ENCODE measurements at places on chromosomes 3 and 15.

DNA sequence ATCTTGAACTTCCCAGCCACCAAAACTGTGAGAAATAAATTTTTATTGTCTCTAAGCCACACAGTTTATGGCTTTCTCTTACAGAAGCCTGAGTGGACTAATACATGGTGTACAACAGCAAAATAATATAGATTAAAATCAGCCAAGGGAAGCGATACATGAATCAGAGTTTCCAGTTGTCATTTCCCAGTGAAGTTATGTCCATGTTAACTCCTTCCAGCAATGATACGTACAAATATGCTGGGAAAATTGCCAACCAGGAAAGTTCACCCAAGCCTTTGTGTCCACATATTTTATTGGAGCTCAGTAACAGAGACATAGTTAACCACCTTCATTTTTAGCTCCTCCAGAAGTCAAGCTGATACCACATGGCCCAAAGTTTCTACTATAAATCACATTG, 280.9 kb upstream of the KCNMB2 start:
- DNase-seq: no peak

GRCh38 chr3:13894096-13894806, 14.4 kb upstream of the WNT7A start:
- DNase-seq: no peak

DNA sequence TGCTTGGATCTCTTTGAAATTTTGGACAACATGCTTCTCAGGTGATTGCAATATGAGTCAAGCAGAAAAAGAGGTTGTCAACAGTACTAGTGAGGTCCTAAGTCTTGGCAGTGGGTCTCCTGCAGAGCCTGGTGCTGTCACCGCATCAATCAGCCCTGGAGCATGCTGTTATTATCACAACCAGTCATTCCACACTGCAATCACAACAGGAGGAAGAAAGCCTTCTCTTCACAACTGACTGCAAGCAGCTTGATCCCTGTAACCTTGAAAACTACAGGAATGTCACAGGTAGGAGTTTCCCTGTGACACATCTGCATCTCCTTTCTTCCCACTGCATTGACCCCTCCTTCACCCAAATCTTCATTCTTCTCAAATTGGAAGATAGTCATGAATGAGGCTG, 451.1 kb upstream of the ATP11B start:
- no peak for DNase-seq

DNA sequence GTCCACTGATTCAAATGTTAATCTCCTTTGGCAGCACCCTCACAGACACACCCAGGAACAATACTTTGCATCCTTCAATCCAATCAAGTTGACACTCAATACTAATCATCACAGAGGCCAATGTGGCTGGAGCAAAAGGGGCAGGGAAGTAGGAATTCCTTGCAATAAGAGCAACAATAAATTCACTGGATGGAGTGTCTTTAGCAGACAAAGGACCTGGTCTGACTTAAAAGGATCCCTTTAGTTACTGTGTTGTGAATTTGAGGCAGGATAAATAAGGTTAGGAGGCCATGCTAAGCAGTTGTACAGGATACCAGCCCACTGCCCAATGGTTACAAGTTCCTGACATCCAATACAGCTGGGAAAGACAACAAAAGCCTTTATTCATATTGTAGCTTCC, 12.3 kb upstream of the GFM1 start:
- DNase-seq: no peak

- DNase-seq: no peak
Measured at GRCh38 chr3:161550491-161551195, 54.0 kb downstream of the OTOL1 start.

GRCh38 chr3:31895471-31895870, 85.6 kb downstream of the OSBPL10 start:
- DNase-seq: no peak

GRCh38 chr15:66170716-66171115, 82.8 kb downstream of the MEGF11 start:
- DNase-seq: no peak

DNA sequence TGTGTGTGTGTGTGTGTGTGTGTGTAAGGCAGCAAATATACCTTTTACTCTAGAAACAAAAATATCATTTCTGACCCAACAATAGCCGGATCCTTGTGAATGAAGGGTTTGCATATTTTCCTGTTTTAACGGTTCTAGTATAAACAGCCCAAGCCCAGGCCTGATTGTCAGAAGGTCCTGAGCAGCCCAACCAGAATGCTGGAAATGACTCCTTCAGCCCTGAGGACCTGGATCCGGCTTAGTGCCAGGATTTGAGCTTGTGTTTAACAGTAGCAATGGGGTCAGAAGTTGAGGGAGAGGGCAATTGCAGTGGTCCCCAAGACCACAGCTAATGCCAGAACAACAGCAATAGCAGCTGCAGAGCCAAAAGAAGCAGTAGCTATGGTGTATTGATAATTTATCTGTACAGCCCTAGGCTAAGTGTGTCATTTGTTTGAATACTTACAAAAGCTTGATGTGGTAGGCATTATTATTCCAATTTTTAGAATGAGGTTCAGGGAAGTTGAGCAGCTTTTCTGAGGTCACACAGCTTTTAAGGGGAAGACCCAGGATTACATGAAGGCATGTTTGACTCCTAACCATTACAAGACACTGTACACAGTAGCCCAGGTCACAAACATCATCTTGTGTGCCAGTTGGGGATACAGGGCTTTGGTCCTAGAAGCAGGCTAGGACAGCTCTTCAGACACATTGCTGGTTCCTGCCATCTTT, 12.8 kb downstream of the FOXL2 start:
- DNase-seq: no peak

DNA sequence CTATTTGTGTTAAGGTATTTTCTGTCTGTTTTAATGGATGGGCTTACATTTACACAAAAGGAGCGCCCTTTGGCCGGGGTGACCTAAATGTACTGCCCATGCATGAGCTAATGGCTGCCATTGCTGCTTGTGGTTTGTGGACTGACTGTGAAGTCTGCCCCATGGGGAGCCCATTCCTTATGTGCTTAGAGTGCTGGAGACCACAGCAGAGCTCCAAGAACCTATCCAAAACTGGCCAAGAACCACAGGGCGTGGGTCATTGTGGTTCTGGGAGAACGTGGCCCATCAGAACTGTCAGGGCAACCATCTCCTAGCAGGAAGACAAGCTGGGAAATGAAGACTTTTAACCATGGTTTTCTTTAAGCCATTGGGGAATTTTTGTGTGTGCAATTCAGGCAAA, 105.3 kb downstream of the CHDH start:
- DNase-seq: no peak

- no peak for DNase-seq
Measured at GRCh38 chr3:61980041-61980440, 393.3 kb downstream of the FEZF2 start.

- peak; percentile 44 for DNase-seq
Measured at GRCh38 chr15:40762919-40763800, 708 bp upstream of the GCHFR start.

- no peak for DNase-seq
Measured at GRCh38 chr3:171748064-171748924, 62.0 kb downstream of the PLD1 start.

DNA sequence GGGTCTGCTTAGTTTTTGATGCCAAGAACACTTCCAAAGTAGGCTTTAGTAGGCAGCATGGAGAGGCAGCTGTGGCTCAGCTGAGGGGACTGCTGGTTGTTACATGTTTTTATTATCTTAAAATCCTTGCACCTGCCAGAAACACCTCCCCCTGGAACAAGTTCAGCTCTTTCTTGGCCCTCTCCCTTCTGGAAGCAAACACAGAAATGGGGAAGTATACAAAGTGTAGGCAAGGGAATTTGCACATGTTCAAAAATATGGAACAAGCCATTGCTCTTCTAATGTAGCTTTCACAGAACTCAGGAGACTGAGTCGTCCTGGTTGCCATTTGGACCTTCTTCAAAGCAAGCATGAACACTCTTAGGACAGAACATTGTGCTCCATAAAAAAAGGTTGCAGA, 169.1 kb upstream of the SEMA6D start:
- DNase-seq: no peak

DNA sequence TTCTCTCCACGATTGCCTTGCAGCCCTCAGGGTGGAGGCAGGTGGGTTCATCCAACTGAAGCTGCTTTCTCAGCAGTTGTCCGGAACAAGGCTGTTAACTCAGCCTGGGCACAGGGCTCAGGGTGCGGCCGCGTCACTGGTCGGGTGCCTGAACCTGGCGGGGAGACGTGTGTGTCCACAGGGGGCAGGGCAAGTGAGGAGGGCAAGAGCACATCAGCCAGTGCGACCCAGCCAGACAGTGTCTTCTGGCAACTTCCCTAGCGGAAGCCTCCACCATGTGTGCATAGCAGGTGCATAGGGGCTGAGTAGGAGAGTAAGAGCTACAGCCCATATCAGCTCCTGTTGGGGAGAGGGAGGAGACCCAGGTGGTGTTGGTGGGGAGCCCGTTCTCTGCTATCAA, 150.4 kb upstream of the THRB start:
- DNase-seq: no peak

DNA sequence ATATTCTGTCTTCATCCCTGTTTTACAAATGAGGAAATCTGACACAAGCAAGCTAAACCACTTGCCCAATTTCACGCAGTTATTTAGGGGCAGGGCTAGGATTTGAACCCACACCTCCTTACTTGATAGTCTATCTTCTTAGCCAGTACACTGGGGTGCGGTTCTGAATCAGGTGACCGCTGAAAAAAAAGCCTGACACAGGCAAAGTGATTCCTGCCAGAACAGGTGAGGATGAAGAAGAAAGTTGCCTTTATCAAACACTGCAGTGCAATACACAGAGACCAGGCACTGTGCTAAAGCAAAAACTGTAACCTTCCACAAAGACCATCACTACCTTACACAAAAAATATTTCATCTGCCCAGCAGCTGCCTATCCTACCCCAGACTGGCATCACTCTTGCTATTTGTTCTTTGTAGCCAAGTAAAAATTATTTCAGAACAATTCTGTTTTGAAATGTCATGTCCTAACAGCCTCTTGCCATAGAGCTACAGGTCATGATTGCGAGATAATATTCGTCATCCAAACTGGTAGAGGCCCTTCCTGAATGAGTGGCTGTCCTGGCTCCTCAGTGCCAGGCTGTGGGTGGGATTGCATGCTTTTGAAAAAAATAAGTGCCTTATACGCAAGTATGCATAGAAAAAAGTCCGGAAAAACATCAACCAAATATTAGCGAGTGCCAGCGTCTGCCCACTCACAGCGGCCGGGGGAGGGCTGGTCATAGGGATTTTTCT, 142.3 kb upstream of the TPM1 start:
- no peak for DNase-seq

DNA sequence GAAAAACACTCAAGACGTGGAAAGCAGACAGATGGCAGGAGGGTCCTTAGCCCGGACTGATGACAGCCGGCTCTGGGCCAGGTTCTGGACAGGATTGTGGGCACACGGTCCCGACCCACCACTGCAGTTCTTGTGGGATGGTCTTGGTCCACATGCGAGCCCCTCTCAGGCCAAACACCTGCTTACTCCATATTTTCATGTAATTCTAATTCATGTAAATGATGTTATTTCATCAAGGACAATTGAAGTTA, 32.6 kb downstream of the TM2D3 start:
- DNase-seq: no peak

GRCh38 chr15:45918839-45919238, 284.0 kb downstream of the SQOR start:
- no peak for DNase-seq

DNA sequence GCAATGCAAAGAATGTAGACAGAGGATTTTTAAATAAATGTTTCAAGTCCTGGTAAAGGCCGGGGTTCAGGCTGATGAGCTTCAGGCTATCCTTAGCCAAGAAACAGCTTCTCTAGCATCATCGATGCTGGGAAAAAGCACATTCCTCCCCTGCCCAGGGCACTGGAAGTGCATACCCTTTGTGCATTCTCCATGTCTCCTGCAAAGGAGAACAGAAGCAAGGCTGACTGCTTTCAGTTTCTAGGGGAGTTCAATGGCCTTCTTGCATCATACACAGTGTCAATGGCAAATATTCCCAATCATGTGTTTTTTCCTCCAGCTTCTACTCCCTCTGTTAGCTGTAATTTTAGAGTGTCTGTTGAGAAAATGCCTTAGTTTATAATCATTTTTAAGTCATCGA, 59.9 kb downstream of the GPR176 start:
- no peak for DNase-seq

DNA sequence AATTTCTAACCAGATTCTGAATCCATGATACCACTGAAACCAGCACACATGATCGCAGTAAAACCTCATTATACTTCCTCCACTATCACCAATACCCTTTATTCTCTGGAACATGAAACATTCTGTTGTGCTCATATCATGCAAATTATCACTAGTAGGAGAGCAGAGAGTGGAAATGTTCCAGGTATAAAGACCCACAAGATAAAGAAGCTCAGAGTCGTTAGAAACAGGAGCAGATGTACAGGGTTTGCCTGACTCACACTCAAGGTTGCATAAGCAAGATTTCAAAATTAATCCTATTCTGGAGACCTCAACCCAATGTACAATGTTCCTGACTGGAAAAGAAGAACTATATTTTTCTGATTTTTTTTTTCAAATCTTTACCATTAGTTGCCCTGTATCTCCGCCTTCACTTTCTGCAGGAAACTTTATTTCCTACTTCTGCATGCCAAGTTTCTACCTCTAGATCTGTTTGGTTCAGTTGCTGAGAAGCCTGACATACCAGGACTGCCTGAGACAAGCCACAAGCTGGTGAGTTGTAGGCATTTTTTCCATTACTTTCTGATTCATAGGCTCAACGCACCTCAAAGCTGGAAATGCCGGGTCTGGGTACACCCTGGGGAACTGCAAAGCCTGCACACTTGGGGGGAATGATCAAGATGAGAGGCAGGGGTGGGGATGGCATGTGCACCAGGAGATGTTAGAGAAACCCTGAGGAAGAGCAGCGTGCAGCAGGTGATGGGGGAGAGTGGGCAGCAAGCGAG, at the start of gene CCR2:
TSS of gene CCR2 (plus strand) at position 465 of the 764 bp plus-strand sequence. CDS start 3,417 bp downstream, outside the sequence.
- no peak for DNase-seq

DNA sequence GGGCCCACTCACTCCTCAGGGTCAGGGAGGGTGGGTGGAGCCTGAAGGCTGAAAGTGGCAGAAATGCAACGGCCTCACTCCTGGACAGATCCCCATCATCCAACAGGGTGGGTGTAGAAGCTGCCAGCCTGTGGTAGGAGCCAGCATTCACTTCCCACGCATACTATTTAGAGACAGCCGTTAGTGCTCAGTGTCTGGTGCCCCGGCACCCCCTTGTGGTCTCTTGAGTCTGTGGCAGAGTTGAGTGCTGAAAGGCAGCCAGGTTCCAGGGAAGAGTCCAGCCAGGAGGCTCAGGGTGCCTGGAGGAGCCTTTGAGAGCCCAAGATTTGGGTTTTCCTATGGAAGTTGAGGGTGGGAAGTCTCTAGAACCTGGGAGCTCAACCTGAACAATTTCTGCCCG, 2.1 kb upstream of the GNAT1 start:
- no peak for DNase-seq

DNA sequence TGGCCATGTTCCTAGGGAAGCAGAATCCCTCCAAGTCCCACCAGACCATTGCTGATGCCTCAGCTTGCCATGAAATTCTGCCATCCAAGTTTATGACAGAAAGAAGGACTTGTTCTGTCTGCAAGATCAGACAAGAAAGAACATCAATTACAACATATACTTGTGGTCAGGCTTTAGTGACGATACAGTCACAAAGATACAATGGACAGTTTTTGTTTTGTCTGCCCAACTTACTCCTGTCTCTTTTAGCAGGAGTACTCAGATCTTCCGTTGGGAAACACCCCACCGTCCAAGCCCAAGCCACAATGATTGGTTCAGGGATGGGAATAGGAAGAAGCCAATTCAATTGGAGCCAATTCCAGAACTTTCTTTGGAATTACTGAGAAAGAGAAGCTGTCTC, 15.7 kb downstream of the KLHL6 start:
- no peak for DNase-seq
